ENCODE measurements at places on chromosomes 4 and X.

DNA sequence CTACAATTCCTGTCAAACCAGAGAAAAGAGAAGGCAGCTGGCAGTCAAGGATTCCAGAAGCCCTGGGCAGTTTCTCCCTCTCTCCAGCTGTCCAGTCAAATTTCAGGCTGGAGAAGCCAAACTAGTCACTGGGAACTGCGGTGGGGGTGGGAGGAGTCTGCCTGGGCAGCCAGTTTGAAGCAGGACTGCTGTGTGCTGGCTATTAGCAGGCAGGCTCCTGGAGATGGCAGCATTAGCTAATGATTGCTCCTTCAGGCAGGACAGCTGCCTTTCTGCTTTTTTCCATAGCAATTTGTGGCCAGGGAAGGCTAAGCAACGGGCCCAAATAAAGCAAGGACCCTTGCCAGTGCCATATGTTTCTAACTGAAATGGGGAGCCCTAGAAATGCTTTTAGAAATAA is 44.7 kb upstream of the FGF13 start:
- peak; percentile 67 for DNase-seq

DNA sequence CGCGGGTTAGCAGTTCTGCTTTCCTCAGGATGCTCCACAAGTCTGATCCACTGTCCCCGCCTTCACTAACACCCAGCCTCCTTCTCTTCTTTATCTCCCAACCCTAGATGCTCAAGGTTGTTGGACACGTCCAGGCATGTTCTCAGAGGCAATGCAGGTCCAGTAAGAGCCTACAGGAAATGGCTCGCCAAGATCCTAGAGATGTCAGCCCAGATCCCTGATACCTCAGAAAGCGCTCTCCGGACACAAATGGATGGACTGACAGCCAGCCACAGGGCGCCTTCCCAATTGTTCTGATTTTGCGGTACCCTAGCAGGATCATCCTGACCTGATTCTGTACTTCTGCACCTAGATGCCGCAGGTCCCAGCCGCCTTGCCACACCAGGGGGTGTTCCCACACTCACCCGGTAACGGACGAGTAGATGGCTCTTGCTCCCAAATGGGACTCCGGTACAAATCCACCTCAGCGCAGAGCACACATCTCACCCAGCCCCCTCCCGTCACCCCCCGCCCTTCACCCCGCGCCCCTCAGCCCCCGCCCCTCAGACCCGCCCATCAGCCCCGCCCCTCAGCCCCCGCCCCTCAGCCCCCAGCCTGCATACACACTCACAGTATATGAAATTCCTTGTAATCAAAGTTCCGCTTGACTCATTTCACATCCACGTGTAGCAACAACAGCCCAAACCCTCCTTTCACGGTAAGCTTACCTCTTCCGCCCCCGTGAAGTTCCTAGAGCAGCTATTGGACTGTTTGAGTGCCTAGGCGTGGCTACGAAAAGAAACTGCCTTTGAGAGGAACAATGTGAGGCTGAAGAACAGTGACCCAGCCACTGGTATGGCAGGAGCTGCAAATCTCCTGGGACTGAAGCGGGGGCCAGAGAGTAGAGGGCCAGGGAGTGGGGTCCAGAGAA is at the start of gene EDA2R:
Gene EDA2R, minus strand, starts transcription at position 488 of the 910 bp plus-strand sequence. CDS start 23,058 bp downstream, outside the sequence.
- no peak for DNase-seq

- DNase-seq = no peak
These were observed 102.5 kb upstream of the GALNTL6 start for GRCh38 chr4:171710743-171711142.

GRCh38 chr4:108980455-108981239 is 217.8 kb upstream of the ETNPPL start:
- no peak for DNase-seq

DNA sequence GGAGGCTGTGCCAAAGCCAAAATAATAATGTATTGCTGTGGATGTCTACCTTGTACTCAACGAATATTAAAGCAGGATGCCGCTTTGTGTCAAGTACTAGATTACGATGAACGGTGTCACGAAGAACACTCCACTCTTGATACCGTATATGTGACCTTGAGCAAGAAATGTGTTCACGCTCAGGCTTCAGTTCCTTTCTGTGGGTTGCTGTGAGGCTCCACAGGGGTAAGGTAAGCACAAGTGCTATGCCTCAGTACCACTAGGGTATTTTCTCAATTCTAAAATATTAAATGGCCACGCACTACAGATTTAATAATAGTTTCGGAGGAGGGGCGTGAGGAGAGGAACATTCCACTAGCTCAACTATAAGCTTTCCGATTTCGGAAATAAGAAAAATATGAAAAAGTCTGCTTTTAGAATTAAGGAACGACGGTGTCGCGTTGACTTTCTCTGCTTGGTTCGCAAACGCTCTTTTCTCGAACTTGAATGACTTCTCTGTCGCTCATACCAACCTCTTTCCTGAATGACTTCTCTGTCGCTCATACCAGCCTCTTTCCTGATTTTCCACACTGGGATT is 607 bp upstream of the SCOC start:
- no peak for DNase-seq

DNA sequence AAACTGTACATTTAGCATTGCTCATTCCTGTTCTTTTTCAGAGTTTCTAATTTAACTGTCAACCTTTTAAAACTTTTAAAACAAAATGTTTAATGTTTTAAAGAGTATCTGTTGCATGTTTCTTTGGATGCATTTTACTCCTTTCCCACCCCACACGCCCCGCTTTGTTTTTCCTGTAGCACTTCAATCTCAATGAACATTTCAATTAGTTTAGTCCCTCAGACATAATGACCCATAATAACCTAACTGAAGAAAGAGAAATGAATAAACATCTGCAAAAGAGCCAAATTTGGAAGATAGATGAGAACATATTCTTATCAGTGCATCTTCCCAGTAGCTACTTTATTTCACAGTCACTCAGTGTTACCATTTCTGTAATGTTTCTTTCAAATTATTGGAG is 7.5 kb downstream of the PCDH10 start:
- no peak for DNase-seq

DNA sequence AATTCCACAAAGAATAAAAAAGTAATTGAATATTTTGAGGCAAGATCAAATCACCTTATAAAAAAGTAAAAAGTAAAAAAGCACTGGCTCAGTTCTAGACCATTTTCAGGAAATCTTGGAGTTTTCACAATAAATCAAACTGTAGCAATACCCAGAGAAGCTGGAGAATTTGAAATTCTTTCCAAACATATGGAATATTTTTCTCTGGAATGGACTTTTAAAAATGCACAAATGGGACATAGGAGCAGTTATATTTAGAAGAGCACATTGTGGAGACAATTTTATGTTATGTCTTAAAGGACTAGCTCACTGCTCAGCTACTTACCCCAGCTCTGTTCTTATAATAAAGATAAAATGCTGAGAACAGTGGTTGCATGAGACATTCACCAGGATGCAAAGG is 211.9 kb upstream of the KIT start:
- peak; percentile 12 for DNase-seq

DNA sequence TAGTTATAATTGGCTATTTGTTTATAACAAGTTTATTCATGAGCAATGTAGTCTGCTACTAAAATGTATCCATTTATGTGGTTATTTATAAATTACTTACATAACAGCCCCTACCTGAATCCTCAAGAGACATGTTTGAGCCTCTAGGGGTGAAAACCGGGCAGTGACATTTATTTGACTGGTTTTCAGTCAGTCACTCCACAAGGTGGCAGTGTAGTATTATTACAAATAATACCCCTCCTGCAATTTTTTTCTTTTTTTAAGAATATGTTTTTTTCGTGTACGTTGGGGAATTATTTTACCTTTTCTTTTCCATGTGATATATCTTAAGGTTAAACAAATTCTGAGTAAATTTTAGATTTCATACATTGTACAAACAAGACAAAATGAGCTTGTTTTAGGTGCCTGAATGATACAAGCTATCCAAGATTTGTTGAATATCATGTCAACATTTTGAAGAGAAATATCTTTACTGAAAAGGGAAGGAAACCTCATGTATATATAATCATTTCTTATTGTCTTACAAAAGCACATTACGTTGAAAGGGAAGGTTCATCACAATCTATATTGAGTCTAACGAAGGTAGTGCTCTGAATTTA is 598.7 kb upstream of the TECRL start:
- DNase-seq = peak; percentile 7

Measured in muscle of arm (tissue), 14 donors.